NCI-H524 treated with DMSO at 0.1 percent for 48 hours (cell line): ENCODE measurements at places on chromosomes 5 and 9.

DNA sequence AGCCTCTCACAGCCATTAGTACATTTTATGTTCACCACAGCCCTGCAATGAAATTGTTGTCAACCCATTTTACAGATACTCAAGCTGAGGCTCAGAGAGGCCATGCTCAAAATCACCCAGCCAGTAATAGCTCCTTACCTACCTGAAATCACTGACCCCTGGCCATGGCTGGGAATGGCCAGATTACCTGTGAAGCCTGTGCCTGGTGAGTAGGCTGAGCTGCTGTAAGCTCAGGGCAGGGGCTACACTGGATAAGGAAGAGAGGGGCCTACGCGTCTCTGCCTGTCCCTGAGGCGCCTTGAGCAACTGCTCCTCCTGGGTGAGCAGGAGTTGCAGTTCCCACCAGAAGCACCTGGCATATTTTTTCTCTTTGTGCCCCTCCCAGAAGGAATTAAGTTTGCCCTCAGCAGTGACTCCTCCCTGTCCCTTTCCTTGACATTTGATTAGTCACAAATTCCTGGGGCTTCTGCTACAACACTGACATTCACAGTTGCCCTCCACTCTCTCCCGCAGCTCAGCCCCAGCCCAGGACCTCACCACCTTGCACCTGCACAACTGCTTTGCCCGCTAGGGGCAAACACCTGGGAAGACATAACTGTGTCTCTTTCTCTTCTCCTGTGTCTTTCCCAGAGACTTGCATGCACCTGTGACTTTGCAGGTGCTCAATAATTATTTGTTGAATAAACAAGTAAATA lies 5.7 kb downstream of the CLTB start:
- no peak for DNase-seq

- no peak for DNase-seq
Measured at GRCh38 chr5:17021602-17021932, 85.5 kb upstream of the MYO10 start.

DNA sequence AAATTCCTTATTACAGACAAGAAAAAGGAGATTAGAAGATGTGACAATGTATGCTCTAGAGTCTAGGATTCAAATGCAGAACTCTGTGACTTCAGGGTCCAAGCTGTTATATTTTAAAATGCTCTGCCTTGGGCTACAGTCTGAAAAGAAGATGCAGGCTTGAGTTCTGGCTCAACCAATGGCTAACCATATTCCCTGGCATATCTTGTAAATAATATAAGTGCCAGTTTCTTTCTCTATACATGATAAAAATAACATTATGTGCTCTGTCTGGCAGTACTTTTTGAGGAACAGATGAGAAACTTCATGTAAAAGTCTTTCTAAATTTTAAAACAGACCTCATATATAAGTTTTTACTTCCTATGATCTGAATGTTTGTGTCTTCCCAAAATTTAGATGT lies 926.5 kb upstream of the CDH6 start:
- no peak for DNase-seq

DNA sequence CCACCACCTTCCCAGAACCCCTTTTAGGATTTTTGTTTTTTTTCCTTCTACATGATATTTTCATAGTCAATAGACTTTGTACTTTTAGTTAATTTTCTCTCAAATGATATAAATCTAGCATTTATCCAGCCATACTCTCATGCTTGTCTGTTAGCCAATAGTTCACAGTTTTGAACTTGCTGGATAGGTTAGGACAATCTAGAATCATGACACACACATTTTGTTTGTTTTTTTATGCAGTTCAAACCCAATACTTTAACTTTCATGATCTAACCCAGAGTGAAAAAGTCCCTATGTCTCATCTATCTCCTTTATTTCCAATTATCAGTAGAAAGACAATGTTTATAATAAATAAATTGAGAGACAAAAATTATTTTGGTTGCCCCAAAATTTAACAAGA lies 509.7 kb upstream of the DMAC1 start:
- no peak for DNase-seq

- no peak for DNase-seq
Measured at GRCh38 chr5:161093100-161093499, 241.1 kb upstream of the ATP10B start.

DNA sequence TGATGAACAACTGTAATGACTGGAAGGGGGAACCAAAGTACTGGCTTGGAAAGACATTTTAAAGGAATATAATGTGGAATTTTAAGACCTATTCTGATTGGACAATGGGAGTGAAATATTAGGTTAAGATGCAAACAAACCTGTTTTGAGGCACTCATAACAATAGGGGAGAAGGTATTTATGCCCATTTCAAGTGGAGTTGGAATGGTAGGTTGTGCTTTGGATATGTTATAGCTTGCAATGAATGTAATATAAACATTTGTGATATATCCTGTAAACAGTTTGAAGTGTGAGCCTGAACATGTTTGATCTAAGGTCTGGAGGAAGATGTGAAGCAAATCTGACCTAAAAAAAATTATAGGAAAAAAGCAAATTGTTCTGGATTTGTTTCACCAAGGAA lies 129.6 kb upstream of the GRHPR start:
- no peak for DNase-seq

DNA sequence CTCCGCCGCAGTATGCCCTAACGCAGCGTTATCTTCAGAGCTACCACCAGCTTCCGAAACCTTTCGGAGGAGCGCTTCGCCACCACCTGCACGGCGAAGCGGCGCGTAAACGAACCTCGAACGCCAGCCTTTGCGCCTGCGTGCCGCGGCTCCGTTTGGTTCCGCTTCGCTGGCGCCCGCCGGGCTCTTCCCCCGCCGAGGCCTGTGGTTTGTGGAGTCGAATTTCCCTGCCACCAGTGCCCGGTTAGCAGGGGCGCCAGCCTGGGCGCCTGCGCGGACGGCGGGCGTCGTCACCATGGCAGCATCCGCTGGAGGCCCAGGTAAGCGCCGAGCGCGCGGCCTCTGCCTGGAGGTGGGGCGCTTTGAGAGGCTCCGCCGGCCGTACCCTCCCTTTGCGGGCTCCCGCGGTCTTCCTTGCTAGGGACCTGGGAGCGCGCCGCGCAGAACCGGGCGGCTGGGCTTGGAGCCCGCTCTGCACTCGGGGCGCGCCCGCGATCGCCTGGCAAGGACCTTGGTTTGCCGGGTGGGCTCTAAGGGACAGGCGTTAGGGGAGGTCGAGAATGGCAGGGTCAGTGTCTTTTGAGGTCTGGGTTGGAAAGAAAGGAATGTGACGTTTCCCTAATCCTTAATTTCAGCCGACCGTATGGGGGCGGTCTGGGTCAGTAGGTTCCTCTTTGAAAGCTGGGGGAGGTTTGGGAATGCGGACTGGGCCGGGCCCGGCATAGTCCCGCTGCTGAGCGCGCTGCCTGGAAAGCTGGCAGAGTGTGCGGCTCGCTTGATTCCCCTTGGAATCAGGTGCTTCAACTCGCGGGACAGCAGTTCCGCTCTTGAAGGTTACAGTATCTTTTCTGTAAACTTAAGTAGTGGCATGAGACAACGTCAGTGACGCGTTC lies at the start of gene FAM151B:
Gene FAM151B (plus strand): TSS at position 272 of the 893 bp plus-strand sequence. CDS start 24 bp downstream, at position 296.
- DNase-seq = peak; percentile 82

GRCh38 chr5:146345578-146346366 lies 7.1 kb downstream of the POU4F3 start:
- DNase-seq = no peak

- no peak for DNase-seq
Measured at GRCh38 chr9:81531511-81531910, 157.8 kb downstream of the TLE1 start.

DNA sequence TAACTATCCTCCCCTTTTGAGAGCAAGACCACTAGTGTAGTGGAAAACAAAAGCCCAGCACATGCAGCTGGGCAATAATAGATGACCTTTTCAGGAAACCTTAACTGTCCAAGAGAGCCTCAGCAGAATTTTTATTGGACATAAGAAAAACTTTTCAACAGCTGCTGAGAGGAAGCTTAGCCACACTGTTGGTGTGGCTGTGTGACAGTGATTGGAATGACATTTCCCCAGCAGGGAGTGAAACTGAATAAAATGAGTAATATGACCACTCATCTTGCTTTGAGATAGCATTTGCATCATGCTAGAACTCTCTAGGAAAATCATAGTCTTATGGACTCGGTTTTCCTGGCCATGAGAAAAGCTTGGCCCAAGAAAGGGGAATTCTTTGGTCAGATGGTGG lies 687.8 kb downstream of the SLCO4C1 start:
- DNase-seq = no peak

GRCh38 chr5:16456103-16456832 lies 9.3 kb downstream of the ZNF622 start:
- DNase-seq = peak; percentile 62

- DNase-seq = no peak
Measured at GRCh38 chr5:161900981-161901380, 53.1 kb downstream of the GABRA1 start.

- DNase-seq = no peak
Measured at GRCh38 chr9:121589986-121590385, 61.4 kb upstream of the DAB2IP start.

DNA sequence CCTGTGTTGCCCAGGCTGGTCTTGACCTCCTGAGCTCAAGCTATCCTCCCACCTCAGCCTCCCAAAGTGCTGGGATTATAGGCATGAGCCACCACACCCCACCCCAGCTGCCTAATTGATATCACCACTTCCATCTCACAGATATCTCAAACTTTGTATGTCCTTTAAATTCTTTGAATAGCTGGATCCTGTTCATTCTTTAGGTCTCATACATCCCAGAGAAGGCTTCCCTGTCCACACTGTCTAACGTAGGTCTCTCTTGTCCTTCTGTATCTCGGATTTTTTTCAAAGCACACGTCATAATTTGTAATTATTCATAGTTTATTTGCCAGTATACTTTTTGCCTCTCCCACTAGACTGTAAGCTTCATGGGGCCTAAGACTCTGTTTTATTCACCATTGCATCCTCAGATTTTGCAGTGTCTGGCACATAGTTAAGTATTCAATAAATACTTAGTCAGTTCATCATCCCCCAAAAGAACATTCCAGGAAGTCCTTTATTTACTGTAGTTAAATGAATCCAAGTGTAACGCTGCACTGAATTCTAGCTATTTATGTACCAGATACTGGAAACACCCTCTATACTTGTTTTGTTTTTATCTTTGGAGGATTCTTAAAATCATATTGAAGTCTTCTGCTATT lies 10.5 kb downstream of the ARSK start:
- DNase-seq = no peak

DNA sequence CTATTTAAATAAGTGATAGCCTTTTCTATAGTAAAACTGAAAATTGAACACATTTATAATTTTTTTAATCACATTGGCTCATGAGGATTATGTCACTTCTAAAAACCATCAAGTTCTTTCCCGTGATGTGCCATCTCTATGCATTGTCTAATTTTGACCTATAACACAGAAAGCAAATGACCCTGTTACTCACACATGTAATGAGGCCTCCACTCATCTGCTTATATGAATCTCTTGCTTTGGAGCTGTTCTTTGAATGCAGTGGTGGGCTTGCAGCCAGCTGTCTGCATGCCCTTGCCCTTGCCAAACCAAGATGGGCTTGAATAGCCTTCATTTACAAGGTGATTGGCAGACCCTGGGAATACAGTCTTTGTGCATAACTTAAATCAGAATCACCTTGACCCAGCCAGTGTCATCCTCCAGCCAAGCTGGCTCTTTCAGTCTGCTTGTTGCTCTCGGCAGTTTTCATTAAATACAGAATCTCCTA lies 163.2 kb downstream of the TRIO start:
- DNase-seq = no peak

GRCh38 chr5:42638972-42639371 lies 117.6 kb upstream of the CCDC152 start:
- no peak for DNase-seq

DNA sequence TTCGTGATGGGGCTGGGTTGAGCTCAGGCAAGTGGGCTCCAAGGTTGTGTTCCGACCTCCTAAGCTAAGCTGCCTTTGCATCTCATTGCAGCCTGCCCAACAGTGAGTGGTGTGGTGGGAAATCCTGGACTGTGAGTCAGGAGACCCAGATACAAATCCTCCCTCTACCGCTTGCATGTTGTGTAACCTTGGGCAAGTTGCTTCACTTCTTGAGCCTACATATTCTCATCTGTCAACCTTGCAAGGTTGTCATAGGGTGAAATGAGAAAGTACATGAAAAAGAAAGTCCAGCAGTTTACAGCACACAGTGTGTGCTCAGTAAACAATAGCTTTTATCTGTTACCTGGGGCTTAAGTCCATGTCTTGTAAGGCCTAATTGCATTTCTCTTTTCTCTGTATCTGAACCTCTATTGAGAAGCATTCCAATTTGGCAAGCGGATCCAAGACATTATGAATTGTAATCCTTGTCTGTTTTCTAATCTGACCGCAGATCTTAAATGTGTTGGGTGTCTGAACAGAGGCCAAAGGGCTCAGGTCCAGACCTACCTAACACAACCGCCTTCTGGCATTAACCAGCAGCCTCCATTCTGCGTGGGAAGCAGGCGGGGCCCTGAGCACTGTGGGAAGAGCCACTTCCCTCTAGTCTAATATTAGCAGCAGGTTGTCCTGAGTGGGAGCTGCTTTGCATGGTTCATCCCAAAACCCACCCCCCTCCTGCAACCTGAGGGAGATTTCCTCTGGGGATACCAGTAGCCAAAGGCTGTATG lies 1.8 kb upstream of the GALNT12 start:
- DNase-seq = no peak

- no peak for DNase-seq
Measured at GRCh38 chr5:4373051-4373820, 766.9 kb upstream of the ADAMTS16 start.

- DNase-seq = no peak
Measured at GRCh38 chr9:76605321-76605900, 146.4 kb downstream of the GCNT1 start.

DNA sequence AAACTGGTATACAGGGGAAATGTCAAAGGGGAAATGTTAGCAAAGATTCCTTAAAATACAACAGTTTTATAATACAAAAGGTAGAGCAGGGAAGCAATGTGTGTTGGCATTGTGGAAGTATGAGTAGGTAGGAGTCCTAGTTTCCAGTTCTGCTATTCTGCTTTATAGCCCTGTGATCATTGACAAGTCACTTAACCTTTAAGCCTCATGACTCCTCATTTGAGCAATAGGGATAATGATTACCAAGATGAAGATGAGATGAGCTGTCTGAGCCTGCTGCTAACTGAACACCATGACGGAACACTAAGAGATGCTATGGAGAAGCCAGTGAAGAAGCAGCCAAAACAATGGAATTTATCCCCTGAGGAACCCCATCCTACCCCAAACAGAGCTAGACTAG lies 251.7 kb downstream of the PAPPA start:
- no peak for DNase-seq

- DNase-seq = no peak
Measured at GRCh38 chr9:133979273-133979920, 12.7 kb downstream of the VAV2 start.

DNA sequence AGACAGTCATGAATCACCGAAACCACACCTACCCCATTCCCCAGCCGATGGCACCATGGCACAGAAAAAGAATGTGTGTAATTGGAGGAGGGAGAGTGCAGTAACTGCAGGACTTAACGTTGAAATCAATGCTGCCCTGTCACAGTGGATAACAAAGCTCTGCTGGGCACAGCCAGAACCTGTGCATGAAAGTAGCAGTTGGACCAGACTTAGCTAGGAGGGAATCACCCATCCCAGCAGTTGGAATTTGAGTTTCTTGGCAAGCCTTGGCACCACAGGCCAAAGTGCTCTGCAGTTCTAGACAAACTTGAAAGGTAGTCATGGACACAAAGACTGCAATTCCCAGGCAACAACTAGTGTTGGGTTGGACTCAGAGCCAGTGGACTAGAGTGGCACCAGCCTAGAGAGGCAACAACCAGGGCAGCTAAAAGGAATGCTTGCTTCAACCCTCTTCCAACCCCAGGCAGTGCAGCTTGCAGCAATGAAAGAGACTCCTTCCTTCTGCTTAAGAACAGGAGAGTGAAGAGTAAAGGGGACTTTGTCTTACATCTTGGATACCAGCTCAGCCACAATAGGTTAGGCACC lies 19.1 kb downstream of the TMEM232 start:
- no peak for DNase-seq

- DNase-seq = no peak
Measured at GRCh38 chr9:8115570-8115969, 316.0 kb upstream of the DMAC1 start.
